ENCODE measurements at places on chromosomes 6 and 20. TPM values are rescaled to one million over a fixed set of nuclear protein-coding genes. Genes with fewer than 3 reads are reported as not detected.

Gene SFTA2
- total RNA-seq, result not detected

Gene RAB44
- total RNA-seq, result 0.06 TPM

Gene SIRPD
- total RNA-seq, result not detected

Gene TMEM239
- not detected for total RNA-seq

Gene BTN1A1
- total RNA-seq, result not detected

Gene KIF13A
- total RNA-seq, result 20.1 TPM

Gene CFAP61
- 0.92 TPM for total RNA-seq

Gene SAPCD1
- total RNA-seq, result 3.7 TPM

Gene TPD52L2
- total RNA-seq, result 119 TPM

Gene MOCS1
- 1.6 TPM for total RNA-seq

Gene LY86
- total RNA-seq, result not detected

Gene ZBTB12
- 4.2 TPM for total RNA-seq
